ENCODE measurements at places on chromosomes 11 and 22. TPM values are rescaled to one million over a fixed set of nuclear protein-coding genes. Genes with fewer than 3 reads are reported as not detected.

The TMPRSS13 gene
- not detected for total RNA-seq

The TMPRSS5 gene
- total RNA-seq = 0.18 TPM

The FAM227A gene
- total RNA-seq = 0.58 TPM

The APOA1 gene
- total RNA-seq = not detected

The CARD16 gene
- total RNA-seq = 11.5 TPM

Data from myometrial cell (primary cell).